B cell (primary cell): ENCODE measurements at places on chromosomes 7 and 10. TPM values are rescaled to one million over a fixed set of nuclear protein-coding genes. Genes with fewer than 3 reads are reported as not detected.

DNA sequence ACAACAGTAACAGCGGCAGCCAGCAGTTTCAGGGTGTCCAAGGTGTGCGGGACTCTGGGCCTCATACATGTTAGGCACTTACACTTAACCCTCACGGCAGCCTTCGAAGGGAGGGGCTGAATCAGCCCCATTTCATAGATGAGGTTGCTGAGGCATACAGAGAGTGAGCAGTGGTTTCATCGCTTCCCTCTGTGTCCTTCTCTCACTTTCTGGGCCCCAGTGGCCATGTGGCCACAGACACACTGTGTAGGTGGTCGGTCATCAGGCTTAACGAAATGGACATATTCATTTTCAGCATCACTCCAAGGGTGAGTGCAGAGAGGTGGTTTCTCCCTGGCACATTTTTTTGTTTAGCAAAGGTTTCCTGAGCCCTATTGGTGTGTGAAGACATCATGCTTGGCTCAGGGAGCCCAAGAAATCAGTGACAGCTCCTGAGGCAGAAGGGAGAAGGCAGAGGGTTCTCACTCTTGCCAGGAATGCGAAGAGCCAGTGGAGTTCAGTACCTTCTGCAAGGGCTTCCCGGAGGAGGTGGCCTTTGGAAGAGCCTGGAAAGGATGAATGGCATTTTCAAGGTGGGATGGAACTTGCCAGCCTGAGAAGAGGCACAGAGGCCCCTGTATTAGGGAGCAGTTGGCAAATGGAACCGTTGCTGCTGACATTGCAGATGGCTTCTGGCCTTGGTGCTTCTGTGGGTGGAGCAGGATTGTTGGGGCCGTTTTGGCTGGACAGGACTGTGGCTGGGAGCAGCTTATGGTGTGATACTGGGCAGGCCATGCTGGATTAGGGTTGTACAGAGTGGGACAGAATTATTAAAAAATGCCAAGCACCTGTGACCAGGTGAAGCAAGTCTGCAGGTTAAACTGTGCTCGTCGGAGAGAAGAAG is 61.7 kb upstream of the PPIF start:
- DNase-seq = peak; percentile 49

The RBM28 gene
- total RNA-seq = 46.2 and 52.8 TPM in 2 replicates

The ZPBP gene
- total RNA-seq = not detected in 2 replicates

- no peak for DNase-seq
These were observed 61.0 kb downstream of the GALNT11 start for GRCh38 chr7:152086513-152086912.

DNA sequence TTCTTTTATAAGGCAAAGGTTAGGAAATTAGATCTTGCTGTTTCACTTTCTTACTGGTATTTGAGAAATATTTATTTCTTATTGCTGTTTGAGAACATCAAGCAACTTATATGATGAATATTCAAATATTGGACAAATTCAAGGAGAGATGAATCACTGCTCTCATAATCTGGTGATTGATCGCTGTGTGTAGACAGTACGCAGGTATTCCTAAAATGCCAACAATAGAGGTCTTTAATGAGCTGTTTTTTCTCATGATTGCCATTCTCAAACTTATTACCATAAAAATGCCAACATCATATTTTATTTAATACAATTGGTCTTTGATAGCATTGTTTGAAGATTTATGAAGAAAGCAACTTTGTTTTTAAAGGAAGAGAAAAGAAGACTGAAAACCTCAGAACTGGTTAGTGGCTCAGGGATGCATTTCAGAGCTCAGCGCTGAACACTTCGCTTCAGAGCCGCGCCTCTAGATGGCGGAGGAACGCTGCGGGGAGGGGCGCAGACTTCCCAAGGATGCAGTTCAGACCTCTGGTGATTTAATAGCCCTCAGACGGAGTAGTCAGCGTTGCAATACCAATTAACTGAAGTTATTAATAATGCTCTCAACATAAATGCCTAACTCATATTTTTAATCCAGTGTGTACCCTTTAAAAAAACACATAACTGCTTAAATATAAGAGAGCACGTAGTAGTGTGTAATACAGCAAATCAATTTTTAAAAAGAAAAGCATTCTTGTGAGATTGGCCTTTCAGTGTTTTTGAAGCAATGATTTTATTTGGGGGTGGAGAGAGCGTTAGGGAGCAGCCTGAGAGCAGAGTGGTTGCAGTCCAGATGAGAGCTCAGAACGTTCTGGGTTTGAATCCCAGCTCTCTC is 38.5 kb upstream of the STEAP4 start:
- no peak for DNase-seq

The TDRD1 gene
- total RNA-seq = 0.22 and 0.29 TPM in 2 replicates

GRCh38 chr7:104820836-104821535 is 193.0 kb upstream of the KMT2E start:
- DNase-seq = no peak

DNA sequence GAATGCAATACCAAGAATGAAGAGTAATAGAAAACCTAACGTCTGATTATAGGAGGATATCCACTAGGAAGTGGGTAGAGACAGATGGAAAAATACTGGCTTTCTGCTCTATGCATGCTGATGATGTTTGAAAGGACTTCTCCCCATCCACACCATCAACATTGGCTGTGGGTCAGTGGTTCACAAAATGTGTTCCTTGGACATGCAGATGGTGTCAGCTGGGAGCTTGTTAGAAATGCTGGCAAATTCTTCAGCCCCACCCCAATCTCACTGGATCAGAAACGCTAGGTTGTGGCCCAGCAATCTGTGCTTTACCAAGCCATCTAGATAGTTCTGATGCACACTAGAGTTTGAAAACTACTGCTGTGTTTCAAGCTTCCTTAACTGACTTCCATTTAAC is 164.1 kb downstream of the PPP1R17 start:
- no peak for DNase-seq

The ANLN gene
- 0.32 and 0.56 TPM in 2 replicates for total RNA-seq

The CADPS2 gene
- total RNA-seq = not detected in 2 replicates
